Stimulated activated CD8-positive, alpha-beta memory T cell treated with anti-CD3 and anti-CD28 coated beads, Interleukin-2, amount 100 ng/mL, for 1 hour (primary cell): ENCODE measurements at places on chromosomes 7 and 10.

DNA sequence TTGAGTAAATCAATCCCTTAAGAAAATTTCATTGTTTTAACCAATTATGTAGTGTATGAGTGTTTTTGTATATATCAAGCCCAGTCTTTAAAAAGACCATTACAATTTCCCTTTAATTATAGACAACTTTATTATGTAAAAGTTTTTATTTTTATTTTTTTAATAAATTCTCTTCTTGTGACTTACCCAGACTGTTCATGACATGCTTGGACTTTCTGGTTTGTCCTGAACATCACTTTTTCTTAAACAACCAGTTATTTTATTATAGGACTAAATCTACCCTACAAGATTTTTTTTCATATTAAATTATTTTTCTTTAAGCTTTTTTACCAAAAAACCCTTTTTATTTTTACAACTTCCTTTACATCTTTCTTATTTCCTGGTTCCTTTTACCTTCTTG lies 410.4 kb downstream of the ATRNL1 start:
- no peak for DNase-seq

- no peak for DNase-seq
These were observed 38.9 kb upstream of the UNC5B start for GRCh38 chr10:71173466-71173865.

- DNase-seq = no peak
These were observed 888.2 kb downstream of the LRMDA start for GRCh38 chr10:76319661-76320060.

DNA sequence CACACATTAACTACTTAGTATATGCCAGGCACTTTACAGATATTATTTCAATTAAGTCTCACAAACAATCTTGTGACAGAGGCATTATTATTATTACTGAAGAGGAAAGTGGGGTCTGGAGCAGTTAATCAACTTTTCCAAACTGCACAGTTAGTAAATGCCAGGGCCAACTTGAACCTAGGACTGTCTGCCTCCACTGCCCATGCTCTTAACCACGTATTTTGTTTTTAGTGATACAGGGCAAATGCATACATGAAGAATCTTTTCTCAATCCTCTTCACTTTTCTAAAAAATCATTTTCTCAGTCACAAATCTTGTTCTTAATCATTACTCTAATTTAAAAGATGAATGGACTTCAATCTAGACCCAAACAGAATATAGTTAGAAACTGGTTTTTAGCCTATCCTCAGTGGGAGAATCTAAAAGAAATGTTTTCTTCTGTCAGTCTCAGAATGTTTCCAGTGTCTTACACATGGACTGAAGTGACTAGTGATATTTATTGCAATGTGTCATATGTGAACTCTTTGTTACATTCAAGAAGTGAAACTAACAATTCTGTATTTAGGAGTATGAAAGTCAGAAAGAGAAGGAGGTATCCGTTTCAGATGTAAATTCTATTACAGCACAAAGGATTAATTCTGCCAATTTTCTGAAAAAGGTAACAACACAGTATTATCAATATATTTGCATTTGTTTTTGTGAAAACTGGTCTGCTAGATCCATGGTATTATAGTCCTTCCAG lies 55.5 kb upstream of the CCNJ start:
- no peak for DNase-seq

- no peak for DNase-seq
These were observed 95.7 kb downstream of the SLIT1 start for GRCh38 chr10:97090035-97090434.

DNA sequence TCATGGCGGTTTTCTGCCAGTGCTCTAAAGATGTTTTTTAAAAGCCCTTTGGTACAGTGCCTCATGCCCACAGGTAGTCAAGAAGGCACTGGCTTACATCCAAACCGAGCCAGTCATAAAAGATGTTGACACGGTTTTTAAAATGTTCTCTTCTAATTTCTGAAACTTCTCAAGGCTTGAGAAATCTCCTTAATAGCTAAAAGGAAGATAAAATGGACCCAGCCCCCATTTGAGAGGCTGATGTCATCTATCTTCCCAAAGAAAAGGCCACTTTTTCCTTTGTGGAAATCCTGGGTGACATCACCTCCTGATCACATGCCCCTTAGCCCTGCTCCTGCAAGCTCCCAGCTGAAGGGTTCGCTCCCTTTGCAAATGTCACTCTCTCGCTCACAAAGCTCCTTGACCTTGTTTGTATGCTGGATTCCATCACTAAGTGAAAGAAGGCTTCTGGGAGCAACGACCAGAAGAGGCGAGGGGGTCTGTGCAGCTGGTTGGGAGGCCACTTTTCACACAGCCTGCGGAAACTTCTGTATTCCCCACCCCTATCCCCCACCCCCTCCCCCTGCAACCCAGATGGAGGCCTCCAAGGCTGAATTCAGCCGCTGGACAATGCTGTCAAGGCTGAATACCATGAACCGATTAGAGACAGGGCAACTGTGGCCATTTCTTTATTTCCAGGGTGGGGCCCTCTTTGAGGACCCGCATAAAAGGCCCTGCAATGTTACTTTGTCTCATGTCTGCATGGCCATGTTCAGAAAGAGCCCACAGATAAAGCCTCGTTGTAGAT lies 122.8 kb downstream of the CUBN start:
- DNase-seq = no peak

DNA sequence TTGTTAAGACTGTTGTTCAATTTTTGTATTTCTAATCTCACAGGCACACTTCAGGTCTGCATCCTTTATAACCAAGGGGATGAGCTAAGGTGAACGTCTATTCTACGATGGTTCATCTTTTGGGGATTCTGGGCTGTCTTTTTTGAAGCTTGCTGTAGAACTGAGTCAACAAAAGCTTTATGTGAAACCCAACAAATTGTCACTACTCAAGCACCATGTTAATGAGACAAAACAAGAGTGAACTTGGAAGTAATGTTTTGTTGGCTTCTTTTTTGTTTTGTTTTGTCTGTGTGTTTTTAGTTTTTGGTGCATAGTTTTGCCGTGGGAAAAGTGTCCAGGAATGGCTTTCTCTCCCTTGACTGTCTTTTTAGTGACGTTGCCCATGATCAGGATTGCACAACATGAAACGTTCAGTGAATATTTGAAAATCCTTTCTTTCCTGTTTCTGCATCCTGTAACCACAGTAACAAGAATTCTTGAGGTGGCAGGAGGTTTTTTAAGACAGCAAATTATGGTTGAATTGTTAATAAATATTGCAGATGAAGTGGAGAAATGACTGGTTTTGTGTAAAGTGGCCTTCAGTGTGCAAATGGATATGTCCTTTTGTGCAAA lies 65.6 kb downstream of the WIPF3 start:
- DNase-seq = no peak

DNA sequence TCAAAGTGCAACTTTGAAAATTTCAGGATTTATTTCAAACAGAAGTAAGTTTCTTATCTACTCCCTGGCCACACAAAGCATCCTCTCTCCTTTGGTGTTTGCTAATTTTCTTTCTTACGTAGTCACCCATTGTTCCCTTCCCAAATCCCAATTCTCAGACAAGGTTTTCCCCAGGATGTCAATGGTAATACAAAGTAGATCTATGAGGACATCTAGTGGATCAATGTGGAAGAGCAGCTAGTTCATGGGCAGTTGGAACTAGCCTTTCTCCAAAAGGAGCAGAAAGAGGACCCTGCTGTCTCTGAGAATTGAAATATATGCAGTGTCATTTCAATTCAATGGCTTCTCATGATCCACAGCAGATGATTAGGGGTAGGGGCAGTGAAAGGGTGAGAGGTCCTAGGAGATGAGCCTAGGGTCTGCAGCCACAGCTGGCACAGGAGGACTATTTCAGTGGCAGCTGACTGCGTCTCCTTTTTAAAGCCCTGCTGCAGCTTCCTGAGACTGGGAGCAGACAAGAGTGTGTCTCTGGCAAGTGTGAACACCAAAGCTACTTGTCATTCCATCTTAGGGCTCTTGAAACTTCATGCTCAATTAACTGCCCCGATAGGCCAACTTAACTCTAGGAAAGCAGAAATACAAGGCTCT lies 632.6 kb downstream of the KCNMA1 start:
- no peak for DNase-seq
